ENCODE measurements at places on chromosomes 11 and 22. TPM values are rescaled to one million over a fixed set of nuclear protein-coding genes. Genes with fewer than 3 reads are reported as not detected.

GRCh38 chr22:46590334-46590733 lies 29.9 kb upstream of the GRAMD4 start:
- no peak for DNase-seq

CLCF1 gene
- total RNA-seq, result 11.0 TPM

DNA sequence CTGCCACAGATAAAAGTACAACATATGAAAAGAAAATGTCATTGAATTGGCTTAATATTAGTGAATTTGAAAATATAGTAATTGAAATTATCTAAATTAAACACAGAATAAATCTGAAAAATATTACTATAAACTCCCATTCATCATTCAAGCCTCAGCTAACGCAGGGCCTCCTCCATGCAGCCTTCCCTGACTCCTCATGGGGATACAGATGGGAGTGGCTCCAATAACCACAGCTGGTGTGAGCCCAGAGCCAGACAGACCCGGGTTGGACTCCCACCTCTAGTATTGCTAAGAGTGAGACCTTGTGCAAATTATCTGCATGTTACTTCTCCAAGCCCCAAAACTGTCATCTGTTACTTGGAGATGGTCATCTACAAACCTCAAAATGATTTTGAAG lies 44.9 kb downstream of the CSF2RB start:
- DNase-seq, result no peak

IL17REL gene
- total RNA-seq, result not detected

DNA sequence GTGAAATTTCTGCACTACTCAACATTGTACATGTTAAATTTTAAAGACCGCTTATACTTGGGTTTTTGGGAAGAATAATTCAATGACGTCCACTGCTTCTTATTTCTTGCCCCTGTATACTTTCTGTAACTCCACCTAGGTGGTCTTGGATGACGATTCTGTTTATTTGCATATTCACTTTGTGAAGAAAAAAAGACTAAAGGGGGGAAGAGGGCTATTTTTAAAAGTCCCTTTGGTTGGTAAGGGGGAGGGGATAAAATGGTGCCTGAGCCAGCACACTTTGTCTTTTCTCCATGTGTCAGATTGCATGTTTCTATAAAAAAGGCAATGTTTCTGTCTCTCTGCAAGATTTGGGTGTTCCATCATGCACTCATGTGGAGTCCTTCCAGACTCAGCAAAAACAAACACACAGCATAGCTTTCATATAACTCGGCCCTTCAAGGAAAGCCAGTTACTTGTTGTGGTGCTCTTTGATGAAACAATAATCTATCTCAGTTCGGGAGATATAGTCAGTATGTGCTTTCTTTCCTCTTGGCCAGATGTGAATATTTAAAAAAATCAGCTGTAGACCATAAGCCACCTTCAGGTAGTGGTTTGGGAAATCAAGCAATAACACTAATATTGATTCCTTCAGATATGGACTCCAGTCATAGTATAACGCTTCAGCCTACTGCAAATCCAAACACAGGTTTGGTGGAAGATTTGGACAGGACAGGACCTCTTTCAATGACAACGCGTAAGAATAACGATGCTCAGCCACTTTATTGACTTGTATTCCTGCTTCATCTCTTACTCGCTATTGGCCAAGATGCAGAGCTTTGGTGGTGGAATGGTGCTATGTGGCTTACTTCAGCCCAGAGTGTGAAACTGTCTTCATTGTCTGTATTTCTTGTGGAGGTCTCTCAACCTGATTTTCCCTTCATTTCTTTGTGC lies 68.8 kb downstream of the CD44 start:
- DNase-seq, result no peak

NOX4 gene
- total RNA-seq, result 6.1 TPM

MMP8 gene
- total RNA-seq, result not detected

DNA sequence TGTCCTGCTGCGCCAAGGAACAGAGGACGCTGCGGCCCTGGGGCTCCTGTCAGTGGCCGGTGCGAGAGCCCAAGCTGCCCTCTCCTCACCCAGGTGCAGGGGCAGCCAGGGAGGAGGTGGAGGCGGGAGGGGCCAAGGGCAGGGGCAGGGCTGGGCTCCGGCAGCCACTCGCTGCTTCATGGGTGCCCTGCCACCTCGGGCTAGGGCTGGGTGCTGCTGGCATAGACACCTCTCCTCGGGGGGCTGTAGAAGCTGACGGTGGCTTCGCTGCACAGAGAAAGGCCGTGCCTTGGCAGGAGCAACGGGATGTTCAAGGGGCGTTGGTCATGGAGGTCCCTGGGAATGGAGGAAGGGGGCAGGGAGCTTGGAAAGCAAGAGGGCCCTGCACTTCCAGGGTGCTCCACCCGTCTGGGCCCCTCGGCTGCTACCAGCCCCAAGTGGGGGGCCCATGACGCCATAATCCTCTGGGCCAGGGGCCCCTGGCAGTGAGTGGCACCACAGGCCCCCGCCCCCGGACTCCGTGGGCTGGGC lies 1.6 kb upstream of the TBX1 start:
- DNase-seq, result no peak

ST14 gene
- total RNA-seq, result 2.3 TPM

TRIM29 gene
- 1.3 TPM for total RNA-seq

ZP1 gene
- 0.26 TPM for total RNA-seq

- no peak for DNase-seq
These were observed 142.8 kb downstream of the COMMD9 start for GRCh38 chr11:36146437-36146836.

- DNase-seq, result no peak
These were observed 828.1 kb upstream of the FAT3 start for GRCh38 chr11:91396236-91397133.

RASGRP2 gene
- 32.8 TPM for total RNA-seq

DNA sequence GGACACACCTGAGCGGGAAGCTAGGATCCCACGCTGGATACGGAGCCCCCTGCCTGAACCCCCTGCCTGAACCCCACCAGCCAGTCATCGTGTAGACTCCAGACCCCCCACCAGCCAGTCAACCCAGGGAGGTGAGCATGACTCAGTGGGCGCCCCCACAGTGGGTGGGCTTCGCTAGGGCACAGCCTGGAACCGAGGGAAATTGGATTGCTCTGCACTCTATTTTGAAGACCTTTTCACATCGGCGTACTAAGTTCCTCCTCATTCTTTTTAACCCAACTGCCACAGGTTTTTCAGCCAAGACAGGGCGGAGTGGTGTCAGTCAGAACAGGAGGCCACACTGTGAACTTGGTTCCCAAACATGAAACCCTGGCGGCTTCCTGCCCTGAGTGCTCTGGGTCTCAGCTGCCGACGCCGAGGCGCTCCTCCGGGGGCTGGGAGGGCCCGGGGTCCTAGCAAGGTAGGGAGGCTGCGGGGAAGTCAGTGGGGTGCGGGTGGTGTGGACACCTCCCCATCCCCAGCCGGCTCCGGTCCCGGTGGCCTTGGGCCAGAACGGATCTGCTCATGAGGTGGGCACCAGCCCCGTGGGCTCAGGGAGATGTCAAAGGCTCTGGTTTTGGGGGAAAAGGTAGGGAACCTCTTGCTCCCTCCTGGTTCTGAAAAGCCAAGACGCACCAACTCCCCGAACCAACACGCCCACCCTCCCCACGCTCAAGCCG lies 57.0 kb downstream of the BRD1 start:
- no peak for DNase-seq

- no peak for DNase-seq
These were observed 539 bp downstream of the SIRT3 start for GRCh38 chr11:235609-235996.

MS4A15 gene
- 0.52 TPM for total RNA-seq

GRCh38 chr22:46263216-46263590 lies at the start of gene PKDREJ:
Gene PKDREJ, minus strand, starts transcription at chr22:46263343. Its CDS starts 21 bp downstream, at chr22:46263322.
- no peak for DNase-seq

CST6 gene
- not detected for total RNA-seq

Measured in esophagus muscularis mucosa (tissue), 4 donors.